Fibroblast of the aortic adventitia (primary cell): ENCODE measurements at places on chromosomes 7 and 10. TPM values are rescaled to one million over a fixed set of nuclear protein-coding genes. Genes with fewer than 3 reads are reported as not detected.

DNA sequence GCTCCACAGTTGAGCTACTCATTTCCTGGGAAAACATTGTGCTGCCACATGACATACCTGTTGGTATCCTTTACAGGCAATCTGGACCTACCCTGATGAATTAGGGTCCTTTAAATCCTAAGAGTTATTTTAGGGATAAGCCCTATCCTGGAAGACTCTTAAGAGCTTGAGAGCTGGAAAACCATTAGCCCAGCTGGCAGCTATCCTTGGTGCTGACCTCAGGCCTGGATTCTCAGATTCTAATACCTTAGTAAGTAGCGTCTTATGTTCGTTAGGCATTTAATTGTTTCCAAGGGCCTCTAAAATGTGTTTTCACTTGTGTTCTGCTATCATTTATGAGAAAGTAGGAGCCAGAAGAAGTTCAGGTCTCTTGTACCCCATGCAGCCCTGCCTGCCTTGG is 93.0 kb upstream of the SORCS3 start:
- DNase-seq = peak; percentile 22

DNA sequence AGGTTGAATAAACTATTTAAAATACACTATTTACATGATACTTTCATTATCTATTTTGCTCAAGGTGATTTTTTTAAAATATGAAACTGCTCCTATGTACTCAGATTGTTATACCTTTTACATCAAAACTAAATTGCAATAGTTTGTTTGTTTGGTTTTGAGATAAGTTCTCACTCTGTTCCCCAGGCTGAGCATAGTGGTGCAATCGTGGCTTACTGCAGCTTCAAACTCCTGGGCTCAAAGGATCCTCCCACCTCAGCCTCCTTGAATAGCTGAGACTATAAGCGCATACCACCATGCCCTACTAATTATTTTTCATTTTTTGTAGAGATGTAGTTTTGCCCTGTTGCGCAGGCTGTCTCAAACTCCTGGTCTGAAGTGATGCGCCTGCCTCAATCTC is 12.7 kb downstream of the TAS2R60 start:
- DNase-seq = no peak

DNA sequence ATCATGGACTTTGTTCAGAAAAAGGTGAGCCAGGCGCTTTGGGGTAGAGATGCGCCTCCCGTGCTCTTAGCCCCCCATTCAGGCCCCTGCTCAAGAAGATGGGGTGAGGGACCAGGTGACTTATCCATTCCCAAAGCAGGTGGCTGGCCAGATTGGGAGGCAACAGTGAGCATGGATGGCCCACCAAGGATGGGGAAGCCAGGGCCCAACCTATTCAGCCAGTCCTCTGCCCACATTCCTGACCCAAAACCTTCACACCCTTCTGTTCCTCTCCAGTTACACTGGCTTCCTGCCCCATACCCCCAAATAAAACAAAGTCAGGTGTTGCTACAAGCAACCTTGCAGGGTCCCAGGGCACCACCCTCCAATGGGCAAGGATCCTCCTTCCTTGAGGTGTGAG is 44.4 kb downstream of the TSPAN15 start:
- no peak for DNase-seq

- DNase-seq = no peak
These were observed 267.9 kb downstream of the SUGCT start for GRCh38 chr7:40402661-40403060.

DNA sequence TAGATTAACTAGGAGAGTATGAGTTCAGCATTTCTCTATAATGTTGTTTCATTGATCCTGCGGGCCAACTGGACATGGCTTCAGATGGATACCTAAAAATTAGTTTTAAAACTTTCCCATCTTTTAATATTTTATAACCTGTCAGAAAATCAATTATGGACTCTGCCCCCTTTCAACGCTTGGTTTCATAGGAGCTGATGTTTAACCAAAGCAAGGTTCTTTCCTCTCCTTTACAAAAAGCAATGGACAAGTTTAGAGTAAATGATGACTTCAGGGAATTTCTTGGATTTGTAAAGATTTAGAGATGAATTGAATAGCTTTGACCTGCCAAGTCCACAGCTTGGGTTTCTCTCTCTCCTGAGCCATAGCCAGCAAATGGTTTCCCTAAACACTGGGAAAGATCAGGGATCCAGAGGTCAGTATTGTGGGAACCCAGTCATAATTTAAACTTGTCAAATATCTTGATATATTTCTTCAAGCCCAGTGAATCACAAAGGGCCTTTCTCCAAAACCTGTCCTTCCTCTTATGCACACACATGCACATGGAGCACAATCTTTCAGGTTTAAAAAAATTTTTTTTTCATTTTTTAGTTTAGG is 177.1 kb downstream of the EVX1 start:
- peak; percentile 71 for DNase-seq

TFEC gene
- 0.16 and 0.36 TPM in 2 replicates for total RNA-seq

GRCh38 chr10:1403508-1404322 is 333.6 kb downstream of the ADARB2 start:
- no peak for DNase-seq

DNA sequence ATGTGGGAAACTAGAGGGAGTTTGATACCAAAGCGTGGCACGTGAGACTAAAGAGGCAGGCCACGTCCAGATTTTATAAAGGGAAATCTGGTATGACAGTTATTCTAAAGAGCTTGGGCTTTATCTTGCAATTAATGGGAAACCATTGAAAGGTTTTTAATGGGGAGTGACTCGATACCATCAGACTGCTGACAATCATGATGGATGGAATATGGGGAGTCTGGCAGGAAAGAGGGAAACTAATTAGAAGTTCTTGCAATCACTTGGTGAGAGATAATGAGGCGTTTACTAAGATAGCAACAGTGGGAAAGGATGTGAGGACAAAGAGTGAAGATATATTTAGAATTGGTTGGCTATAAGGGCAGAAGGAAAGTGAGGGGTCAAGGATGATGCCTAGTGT is 94.0 kb downstream of the MBL2 start:
- no peak for DNase-seq

DNA sequence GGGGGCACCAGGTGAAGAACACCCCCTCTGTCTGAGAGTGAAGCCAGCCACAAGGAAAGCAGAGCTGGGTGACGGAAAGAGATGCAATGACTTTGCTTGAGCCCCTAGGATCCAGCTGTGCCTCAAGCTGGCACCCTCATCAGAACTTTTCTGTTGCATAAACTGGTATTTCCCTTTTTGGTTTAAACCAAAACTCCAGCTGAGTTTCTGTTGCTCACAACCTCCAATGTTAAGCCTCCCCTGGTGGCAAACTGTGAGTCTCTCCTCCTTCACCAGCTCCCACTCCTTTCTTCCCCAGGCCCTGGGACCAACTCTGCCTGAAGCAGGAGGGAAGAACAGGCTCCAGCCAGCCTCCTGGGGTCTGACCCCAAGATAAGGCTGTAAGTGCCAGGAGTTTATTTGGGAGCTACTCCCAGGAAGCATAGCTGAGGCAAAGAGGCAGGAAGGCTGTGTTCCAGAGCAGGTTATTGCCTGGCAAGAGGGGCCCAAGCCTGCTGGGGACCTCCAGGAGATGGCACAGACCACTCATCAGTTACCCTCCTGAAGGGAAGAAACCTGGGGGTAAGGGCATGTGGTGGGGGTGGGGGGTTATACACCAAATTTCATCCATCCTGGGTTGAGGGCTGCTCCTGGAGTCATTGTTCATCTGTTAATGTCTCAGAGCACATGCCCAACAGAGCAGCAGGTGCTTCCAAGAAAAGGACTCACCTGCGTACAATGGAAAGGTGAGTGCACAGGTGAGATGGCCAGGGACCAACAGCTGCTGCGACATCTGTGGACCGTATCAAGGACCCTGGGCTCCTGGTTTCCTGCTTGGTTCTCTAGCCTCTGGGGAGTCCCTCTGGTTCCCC is 73.3 kb upstream of the NANOS1 start:
- DNase-seq = peak; percentile 21

DNA sequence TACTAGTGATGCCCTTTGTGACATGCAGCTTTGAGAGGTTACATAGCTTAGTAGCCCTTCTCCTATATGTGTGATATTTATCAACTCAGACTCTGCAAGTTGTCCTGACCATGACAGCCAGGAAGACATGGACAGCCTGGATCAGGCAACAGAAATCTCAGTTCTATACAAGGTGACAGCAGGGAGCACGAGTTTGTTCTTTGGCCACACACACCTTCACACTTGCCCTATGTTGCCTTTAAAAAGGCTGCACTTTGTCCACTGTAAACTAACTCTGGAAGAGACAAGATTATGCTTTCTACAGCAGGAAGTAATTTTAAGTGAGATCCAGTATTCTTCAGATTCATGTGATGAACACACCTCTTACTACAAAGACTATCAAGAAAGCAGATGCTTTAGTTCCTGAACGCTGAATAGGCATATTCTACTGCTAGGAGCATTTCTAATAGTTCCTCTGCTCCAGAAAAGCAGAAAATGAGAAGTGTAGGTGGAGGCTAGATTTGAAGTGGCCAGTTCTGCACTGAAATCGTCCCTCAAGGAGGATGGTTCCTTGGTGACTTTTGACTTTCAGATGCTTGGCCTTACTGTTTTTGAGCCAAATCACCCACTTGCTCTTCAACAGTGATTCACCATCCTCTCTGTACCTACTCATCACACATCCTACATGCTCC is 239.2 kb downstream of the COBL start:
- no peak for DNase-seq

DNA sequence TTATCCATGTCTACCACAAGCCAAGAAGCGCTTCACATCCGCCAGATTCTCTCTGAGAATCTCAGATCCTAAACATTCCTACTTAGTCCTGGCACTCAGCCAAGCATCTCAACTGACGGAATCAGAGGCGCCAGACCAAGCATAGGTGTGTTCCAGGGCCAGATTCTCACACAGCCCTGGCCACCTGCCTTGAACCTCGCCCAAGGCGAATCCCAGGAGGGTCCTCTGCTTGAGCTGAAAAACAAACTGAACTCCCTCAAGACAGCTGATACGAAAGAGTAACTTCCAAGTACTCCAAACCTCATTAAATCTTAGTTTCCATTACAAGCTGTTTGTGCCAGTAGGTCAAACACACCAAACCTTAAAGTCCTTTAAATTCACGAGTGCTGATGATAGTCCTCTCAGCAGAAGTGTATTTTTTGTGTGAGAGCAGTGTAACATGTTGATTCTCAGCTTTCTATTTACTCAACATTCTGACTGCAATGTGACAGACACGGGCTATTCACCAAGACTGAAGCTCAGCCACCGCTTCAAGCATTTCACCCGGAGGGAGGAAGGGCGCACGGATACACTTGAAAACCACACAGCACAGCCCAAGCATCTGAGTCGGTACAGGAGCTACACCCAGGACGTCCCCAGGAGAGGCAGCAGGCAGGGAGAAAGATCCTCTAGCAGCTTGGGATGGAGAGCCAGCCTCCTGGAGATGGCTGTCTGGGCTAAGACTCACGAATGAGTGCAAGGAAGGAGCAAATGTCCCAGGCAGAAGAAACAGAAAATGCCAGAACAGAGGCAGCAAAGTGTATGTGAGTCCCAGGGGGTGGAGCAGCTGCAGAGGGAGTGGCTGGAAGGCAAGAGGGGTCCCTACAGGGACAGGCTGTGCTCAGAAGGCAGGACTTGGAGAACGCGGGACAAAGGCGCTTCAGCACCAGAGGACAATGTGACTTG is 6.0 kb downstream of the PARD3 start:
- peak; percentile 45 for DNase-seq

DNA sequence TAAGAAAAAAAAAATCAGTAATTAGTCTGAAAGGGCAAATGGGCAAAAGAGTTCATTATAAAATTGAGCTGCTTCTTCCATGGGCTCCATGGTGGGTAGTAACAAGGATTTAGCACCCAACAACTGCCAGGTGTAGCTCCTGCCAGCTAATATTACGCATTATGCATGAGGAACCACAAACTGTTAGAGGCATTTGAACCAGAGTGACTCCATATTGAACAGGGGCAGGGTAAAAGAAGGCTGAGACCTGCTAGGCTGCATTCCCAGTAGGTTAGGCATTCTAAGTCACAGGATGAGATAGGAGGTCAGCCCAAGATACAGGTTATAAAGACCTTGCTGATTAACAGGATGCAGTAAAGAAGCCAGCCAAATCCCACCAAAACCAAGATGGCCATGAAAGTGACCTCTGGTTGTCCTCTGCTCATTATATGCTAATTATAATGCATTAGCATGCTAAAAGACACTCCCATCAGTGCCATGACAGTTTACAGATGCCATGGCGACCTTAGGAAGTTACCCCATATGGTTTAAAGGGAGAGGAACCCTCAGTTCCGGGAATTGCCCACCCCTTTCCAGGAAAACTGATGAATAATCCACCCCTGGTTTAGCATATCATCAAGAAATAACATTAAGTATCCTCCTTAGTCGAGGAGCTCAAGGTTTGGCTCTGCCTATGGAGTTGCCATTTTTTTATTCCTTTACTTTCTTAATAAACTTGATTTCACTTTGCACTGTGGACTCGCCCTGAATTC is 8.7 kb upstream of the PAPSS2 start:
- DNase-seq = no peak

DNA sequence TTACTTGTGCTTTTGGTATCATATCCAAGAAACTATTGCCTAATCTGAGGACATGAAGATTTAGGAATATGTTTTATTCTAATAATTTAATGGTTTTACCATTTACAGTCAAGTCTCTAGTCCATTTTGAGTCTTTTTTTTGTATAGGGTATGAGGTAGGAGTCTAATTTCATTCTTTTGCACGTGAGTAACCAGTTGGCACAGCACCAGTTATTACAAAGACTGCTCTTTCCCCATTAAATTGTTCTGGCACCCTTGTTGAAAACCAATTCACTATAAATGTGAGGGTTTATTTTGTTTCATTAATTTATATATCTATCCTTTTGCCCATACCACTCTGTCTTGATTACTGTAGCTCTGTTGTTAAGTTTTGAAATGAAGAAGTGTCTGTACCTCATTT is 381.6 kb downstream of the SUGCT start:
- DNase-seq = peak; percentile 31

DNA sequence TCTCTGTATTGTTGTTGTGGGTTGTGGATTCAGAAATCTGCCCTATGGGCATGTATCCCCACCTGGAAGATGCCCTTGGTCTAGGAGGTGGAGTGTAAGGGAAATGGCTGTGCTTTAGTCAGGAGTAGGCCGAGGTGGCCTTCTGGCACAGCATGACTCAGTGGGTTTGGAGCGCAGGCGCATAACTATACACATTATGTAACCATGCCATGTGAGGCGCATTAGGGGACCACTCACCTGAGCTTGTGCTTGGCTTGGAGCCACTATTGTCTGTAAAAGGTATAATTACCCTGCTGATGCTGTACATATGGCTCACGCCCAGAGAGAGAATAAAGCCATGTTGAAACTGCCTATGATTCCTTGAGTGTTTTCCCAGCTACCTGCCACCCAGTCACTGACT is 20.6 kb upstream of the ADAMTS14 start:
- DNase-seq = no peak

GRCh38 chr7:157265051-157265450 is 71.8 kb upstream of the DNAJB6 start:
- no peak for DNase-seq

GRCh38 chr7:91564101-91564500 is 299.9 kb downstream of the FZD1 start:
- no peak for DNase-seq

ATOH7 gene
- not detected in 2 replicates for total RNA-seq

- no peak for DNase-seq
These were observed 32.1 kb downstream of the LRRC27 start for GRCh38 chr10:132363921-132364593.

SPDYE1 gene
- not detected in 2 replicates for total RNA-seq
